Nephron progenitor cell (in vitro differentiated cells): ENCODE measurements at places on chromosomes 4 and X.
A peak's percentile ranks its signal among the peaks of the same experiment; 100 is the strongest.

GRCh38 chrX:68511255-68511654 is 12.4 kb downstream of the YIPF6 start:
- peak; percentile 32 for DNase-seq

- no peak for DNase-seq
Observed at GRCh38 chrX:116749943-116750342, 287.2 kb upstream of the CT83 start.

- no peak for DNase-seq
Observed at GRCh38 chrX:111308039-111308438, 37.8 kb upstream of the CAPN6 start.

GRCh38 chrX:150729956-150730355 is 36.8 kb downstream of the MTMR1 start:
- DNase-seq = no peak

DNA sequence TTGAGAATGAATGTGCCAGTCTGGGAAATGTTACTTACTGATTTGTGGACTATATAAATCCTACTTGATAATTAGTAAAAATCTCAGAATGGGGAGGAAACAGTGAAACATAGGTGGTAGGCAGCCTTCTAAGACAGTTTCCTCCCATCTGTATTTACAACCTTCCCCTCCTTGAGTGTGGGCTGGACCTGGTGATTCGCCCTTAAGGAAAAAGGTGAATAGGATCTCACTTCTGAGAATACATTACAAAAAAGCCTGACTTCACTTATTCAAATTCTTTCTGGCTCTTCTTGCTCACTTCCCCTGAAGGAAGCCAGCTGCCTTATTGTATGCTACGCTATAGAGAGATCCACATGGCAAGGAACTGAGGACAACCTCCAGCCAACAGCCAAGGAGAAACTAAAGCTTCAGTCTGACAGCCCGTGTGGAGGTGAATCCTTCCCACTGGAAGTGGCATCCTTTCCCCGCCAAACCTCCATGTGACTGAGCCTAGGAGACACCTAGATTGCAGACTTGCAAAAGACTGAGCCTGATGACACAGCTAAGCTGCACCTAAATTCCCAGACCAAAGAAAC is 585.0 kb downstream of the STPG2 start:
- DNase-seq = no peak

- DNase-seq = no peak
Observed at GRCh38 chr4:66028668-66029067, 358.4 kb upstream of the EPHA5 start.

DNA sequence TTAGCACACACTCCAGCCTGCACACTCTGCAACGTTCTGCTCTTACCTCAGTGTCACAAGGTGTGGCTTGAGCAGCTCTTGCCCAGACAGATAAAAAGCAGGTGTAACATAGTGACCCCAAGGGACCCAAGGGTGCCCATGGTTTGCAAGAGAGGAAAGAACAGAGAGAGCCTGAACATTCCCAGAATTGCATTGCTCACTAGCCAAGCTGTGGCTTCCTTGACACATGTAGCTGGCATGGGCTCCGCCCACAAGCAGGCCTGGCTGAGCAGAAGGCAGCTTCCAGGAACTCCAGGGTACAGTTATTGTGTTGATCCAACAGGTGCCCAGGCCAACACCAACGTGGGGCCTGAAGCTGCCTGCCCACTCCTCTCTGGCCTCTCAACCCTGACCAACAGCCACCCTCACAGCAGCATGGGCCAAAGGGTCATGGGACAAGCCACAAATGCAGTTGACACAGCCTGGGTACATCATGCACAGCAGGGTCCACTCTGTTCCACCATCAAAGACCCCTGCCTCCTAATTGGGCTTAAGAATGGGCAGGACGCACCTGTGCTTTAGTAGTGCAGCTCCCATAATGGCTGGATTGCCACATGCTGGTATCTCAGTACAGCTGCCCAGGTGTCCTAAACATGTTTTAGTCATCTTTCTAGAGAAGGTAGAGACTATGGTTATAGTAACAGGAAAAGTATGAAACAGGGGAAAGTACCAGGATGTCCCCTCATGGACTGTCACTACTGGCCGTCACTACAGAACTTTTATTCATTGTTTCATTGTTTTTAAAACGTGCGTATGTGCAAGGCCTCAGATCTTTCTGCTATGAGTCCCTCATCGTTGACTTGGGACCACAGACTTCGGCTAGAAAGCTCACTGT is 73.7 kb upstream of the ACSL1 start:
- no peak for DNase-seq

- DNase-seq = no peak
Observed at GRCh38 chrX:12912791-12913482, 6.5 kb downstream of the TLR8 start.

GRCh38 chr4:67452100-67452845 is 93.0 kb downstream of the CENPC start:
- no peak for DNase-seq

GRCh38 chr4:44257461-44257860 is 191.1 kb downstream of the KCTD8 start:
- DNase-seq = no peak

GRCh38 chr4:170256807-170257206 is 167.1 kb upstream of the AADAT start:
- no peak for DNase-seq

GRCh38 chr4:104032896-104033295 is 313.1 kb upstream of the TACR3 start:
- DNase-seq = no peak

DNA sequence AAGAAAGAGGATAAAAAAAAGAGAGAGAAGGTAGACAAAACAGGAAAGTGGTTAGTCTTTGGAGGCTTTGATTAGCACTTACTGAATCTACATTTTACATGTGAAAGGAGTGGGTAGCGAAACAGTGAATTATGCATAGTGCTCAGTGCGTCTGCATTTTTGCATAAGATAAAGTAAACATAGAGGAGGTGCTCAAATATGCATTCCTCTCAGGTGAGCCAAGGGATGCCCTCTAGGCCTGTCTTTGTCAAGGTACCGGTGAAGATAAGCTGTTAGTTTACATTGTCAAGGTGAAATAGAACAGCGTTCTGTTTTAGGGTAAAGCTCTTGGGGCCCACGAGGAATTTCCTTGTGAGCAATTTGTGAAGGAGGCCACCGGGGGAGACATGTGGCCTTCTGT is 260.6 kb downstream of the TRIML1 start:
- no peak for DNase-seq
